ENCODE measurements at places on chromosomes 11 and 22.

- DNase-seq: no peak
Measured at GRCh38 chr11:71120471-71120896, 131.9 kb downstream of the SHANK2 start.

DNA sequence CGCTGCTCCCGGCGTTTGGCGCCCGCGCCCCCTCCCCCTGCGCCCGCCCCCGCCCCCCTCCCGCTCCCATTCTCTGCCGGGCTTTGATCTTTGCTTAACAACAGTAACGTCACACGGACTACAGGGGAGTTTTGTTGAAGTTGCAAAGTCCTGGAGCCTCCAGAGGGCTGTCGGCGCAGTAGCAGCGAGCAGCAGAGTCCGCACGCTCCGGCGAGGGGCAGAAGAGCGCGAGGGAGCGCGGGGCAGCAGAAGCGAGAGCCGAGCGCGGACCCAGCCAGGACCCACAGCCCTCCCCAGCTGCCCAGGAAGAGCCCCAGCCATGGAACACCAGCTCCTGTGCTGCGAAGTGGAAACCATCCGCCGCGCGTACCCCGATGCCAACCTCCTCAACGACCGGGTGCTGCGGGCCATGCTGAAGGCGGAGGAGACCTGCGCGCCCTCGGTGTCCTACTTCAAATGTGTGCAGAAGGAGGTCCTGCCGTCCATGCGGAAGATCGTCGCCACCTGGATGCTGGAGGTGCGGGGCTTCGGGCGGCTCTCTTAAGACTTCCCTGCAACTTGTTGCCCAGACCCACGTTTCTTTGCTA, at the start of gene CCND1:
CCND1 (plus strand) TSS at position 162 of the 587 bp plus-strand sequence; CDS start at position 320, 158 bp downstream.
- DNase-seq: no peak

DNA sequence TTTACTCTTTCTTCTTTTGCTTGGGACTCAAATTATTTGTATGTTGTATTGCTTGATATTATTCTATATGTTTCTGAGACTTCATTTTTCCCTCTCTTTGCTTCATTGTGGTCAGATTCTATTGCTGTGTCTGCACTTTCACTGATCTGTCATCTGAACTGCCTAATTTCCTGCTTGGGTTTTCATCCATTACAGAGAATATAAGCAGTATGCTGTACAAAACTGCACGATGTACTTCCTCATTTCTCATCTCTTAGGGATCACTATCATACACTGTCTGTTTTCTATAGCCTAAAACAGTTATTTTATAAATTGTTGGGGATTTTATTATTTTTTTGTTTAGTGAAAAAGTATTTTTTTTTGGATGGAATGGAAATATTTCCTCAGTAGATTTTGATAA, 736.7 kb upstream of the ANO5 start:
- no peak for DNase-seq

GRCh38 chr22:31098632-31099110, 8.7 kb downstream of the SELENOM start:
- DNase-seq: no peak

DNA sequence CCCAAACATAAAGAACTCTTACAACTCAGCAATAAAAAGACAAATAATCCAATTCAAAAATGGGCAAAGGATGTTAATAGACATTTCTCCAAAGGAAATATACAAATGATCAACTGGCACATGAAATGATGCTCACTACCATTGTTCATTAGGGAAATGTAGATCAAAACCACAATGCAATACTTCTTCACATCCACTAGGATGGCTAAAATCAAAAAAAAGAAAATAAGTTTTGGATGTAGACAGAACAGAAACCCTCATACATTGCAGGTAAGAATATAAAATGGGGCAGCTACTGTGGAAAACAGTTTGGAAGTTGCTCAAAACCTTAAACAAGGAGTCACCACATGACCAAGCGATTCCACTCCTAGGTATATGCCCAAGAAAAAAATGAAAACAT, 16.3 kb downstream of the SIK3 start:
- DNase-seq: no peak

DNA sequence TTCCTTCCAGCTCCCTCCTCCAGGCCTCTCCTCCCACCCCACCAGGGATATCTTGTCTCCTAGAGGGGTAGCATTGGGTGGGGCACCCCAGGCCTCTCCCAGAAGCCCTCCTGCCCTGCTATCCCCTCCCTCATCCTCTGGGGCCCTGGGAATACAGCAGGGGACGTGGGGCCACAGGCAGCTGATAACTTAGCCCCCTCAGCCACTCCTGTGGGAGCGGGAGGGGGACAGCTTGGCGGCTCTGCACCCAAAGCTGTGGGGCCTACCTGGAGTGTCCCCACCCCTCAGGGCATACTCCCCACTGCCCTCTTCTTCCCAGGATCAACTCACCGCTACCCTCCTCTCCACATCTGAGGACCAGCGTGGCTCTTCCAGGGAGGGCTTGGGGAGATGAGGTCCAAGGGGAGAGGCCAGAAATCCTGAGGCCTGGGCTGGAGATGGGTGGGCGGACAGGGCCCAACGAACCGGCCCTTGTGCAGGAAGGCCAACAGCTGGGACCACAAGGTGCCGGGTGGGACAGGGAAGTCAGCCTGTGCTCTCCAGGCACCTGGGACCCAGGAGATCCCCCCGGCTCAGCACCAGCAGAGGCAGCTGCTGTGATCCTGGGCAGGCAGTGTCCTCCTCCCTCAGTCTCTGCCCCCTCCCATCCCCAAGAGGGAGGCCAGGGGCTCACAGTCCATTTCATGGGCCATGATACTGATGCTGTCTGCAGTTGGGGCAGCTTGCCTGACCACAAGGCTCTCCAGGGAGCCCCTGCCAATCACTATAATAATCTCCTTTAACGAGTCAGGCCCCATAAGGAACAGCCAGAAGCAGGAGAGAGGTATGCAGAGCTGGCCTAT, 23.2 kb downstream of the NEAT1 start:
- no peak for DNase-seq

DNA sequence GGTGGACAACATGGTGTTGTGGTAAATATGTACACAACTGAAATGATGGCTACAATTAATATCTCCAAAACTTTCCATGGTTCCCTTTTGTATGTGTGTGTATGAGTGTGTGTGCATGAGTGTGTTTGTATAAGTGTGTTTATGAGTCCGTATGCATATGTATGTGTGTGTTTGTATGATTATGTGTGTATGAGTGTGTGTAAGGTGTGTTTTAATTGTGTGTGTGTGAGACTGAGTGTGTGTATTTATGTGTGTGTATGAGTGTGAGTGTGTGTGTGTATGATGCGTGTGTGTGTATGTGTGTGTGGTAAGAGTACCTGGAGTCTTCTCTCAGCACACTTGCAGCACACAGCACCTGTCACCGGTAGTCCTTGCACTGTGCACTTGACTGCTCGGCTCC, 7.8 kb downstream of the KRTAP5-9 start:
- no peak for DNase-seq

- DNase-seq: no peak
Measured at GRCh38 chr22:37604875-37605274, 3.8 kb upstream of the GGA1 start.

DNA sequence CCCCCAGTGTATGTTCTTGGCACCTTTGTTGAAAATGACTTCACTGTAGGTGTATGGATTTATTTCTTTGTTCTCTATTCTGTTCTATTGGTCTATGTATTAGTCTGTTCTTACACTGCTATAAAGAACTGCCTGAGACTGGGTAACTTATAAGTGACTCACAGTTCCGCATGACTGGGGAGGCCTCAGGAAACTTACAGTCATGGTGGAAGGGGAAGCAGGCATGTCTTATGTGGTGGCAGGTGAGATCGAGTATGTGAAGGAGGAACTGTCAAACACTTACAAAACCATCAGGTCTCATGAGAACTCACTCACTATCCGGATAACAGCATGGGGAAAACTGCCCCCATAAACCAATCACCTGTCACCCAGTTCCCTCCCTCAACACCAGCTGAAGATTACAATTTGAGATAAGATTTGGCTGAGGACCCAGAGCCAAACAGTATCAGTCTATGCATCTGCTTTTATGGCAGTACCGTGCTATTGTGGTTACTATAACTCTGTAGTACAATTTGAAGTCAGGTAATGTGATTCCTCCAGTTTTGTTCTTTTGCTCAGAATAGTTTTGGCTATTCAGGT, 836.2 kb downstream of the DLG2 start:
- no peak for DNase-seq

DNA sequence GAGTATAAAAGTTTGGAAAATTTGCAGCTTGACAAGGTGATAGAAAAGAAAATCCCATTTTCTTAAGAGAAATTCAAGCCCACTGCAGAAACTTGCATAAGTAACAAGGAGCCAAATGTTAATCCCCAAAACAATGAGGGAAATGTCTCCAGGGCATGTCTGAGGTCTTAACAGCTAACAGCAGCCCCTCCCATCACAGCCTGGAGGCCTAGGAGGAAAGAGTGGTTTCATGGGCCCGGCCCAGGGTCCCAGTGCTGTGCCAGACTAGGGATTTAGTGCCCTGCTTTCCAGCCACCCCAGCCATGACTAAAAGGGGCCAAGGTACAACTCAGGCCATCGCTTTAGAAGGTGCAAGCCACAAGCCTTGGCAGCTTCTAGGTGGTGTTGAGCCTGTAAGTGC, 123.7 kb upstream of the TRPC6 start:
- no peak for DNase-seq

- no peak for DNase-seq
Measured at GRCh38 chr11:120227228-120227852, 12.6 kb upstream of the POU2F3 start.

DNA sequence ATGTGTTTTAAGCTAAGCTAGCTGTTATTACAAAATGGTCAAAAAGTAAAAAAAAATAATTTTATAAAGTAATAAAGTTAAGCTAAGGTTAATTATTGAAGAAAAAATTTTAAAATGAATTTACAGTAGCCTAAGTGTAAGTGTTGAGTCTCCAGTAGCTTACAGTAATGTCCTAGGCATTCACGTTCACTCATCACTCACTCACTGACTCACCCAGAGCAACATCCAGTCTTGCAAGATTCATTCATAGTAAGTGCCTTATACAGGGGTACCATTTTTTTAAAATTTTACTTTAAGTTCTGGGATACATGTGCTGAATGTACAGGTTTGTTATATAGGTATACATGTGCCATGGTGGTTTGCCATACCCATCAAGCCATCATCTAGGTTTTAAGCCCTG, 11.6 kb upstream of the OOSP4B start:
- DNase-seq: no peak

- no peak for DNase-seq
Measured at GRCh38 chr11:8829556-8829955, 81.4 kb upstream of the AKIP1 start.

GRCh38 chr11:73314117-73314961, 6.3 kb downstream of the ARHGEF17 start:
- DNase-seq: no peak

DNA sequence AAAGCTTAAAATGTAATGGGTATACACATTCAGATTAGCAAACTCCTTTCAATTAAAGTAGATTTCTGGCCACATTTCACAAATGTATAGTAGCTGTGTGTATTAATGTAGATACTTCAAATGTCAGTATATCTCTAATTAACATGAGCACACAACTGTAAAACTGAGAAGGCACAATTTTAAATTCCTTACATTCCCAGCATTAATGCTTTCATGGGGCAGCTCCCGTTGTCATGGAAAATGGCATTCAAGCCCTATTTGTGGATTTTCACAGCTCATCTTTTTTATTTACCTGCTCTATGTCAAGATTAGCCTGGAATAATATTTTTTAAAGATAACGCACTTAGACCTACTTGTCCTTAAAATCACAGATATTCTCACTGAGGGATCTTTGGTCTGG, 113.6 kb upstream of the SOX6 start:
- no peak for DNase-seq

- DNase-seq: no peak
Measured at GRCh38 chr22:27534720-27535125, 266.8 kb downstream of the MN1 start.

GRCh38 chr11:125772834-125773505, 5.7 kb downstream of the PATE2 start:
- DNase-seq: no peak

DNA sequence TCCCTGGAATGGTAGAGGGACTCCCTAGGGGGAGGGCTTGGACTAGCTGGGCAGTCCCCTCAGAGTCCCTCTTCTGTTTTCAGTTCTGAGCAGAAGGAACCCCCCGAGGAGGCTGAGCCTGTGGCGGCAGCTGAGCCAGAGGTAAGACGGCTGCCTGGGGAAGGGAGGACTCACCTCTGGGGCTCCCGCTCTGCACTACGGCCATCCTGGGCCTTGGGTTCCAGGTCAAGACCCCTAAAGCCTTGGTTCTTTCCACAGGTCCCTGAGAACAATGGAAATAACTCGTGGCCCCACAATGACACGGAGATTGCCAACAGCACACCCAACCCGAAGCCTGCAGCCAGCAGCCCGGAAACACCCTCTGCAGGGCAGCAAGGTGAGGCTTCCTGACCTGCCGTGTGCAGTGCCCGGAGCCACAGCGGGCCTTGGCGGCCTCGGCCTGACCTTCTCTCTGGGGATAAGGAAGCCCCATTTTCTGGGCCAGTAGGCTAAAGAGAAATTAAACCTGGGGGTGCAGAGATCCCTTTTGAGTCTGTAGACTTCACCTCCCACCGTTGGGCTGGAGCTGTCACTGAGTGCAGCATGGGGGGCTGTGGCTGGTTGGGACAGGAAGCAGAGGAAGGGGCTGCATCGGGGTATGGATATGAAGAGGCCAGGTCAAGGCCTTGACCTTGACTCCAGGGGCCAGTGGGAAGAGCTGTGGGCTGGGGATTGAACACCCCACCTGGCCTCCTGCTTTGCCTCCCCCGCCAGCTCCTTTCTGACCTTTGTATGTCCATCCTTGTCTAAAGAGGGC, 15.0 kb downstream of the INCENP start:
- no peak for DNase-seq

- DNase-seq: no peak
Measured at GRCh38 chr22:21766691-21767462, 31.3 kb upstream of the YPEL1 start.

GRCh38 chr11:22192642-22193347, at the start of gene ANO5:
Gene ANO5 (plus strand): TSS chr11:22193085. CDS start chr11:22193493, 408 bp downstream.
- no peak for DNase-seq

DNA sequence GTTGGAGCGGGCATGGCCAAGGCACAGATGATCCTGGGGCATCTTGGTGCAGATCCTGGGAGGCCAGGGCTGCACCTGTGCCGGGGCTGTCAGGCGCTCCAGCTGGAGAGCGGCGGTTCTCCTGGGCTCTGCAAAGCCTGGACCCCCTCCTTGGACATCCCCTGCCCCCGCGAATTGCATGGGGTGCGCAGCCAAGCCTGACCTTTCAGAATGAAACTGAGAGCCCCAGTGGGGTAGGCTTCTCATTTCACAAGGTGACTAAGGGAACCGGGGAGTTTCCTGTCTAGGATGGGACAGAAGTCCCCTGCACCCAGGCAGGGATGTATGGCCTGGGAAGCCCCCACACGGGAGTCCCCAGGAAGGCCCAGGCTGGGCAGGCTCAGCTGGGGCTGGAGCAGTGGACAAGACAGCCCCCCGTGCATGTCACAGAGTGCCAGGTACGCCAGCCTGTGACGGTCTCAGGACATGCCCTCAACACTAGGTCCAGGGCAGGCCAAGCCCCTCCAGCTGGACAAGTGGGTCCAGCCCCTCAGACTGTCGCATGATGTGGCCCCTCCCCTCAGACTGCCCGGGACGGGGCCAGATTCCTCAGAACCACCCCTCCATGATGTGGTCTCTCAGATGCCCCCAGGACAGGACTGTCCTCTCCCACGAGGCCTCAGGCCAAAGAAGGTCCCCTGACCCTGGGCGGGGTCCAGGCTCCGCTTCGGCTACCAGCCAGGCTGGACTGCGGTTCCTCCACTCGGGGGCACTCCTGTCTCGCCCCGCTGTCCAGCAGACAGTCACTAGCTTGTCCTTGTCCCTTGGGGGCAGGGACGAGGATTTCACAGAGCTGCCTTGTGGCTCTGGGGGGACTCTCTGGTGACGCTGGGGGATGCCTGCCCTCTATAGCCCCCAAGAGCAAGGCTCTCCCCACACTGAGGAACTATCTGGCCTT, 2.3 kb downstream of the LSP1 start:
- DNase-seq: no peak

All from NCI-H187 (cell line).